HAP-1 (cell line): ENCODE measurements at places on chromosomes 3 and 15.

- DNase-seq, result no peak
Measured at GRCh38 chr15:99440551-99441443, 125.0 kb upstream of the MEF2A start.

- DNase-seq, result no peak
Measured at GRCh38 chr3:67044955-67045354, 46.8 kb downstream of the KBTBD8 start.

- DNase-seq, result peak; percentile 18
Measured at GRCh38 chr3:4687167-4687566, 194.0 kb downstream of the ITPR1 start.

GRCh38 chr3:52143616-52144015 lies 10.6 kb downstream of the POC1A start:
- no peak for DNase-seq

- DNase-seq, result no peak
Measured at GRCh38 chr15:27820232-27820631, 278.9 kb downstream of the OCA2 start.

GRCh38 chr15:32053719-32054118 lies 23.4 kb downstream of the CHRNA7 start:
- no peak for DNase-seq

DNA sequence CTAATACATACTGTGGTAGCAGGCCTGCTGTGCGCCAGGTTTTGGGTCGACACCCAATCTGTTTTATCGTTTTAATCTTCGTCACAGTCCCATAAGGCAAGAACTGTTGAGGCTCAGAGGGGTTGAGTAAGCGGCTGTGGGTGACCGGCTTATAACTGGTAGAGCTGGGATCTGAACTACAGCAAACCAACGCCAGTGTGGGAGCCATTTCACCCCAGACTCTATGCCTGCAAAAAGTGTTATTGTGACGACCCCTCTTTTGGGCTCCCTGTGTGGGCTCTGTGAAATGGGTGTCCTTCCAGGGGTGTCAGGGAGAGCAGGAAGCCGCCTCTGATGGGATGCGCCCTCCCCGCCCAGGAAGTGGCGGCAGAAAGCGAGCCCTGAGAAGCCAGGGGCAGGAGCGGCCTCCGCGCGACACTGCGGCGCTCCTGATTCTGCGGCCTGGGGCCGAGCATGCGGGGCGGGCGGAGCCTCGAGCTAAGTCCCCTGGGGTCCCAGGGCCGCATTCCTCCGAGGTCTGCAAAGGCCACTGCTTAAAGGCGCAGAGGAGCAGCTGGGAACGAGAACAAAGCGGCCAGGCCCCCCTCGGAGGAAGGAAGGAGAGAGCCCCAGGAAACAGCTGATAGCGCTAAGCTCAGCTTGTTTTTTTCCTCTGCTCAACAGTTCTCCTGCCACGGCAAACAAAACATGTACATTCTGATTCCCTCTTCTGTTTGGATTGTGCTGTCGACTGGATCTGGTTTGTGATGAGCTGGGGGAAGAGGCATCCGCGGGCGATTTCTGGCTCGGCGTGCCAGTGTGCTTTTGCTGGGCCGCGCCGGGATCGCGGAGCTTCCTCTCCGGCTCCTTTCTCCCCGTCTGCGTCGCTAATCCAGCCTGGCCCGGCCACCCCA lies 33.9 kb downstream of the GRK7 start:
- peak; percentile 16 for DNase-seq

- no peak for DNase-seq
Measured at GRCh38 chr15:45184562-45185041, 3.2 kb downstream of the SHF start.

DNA sequence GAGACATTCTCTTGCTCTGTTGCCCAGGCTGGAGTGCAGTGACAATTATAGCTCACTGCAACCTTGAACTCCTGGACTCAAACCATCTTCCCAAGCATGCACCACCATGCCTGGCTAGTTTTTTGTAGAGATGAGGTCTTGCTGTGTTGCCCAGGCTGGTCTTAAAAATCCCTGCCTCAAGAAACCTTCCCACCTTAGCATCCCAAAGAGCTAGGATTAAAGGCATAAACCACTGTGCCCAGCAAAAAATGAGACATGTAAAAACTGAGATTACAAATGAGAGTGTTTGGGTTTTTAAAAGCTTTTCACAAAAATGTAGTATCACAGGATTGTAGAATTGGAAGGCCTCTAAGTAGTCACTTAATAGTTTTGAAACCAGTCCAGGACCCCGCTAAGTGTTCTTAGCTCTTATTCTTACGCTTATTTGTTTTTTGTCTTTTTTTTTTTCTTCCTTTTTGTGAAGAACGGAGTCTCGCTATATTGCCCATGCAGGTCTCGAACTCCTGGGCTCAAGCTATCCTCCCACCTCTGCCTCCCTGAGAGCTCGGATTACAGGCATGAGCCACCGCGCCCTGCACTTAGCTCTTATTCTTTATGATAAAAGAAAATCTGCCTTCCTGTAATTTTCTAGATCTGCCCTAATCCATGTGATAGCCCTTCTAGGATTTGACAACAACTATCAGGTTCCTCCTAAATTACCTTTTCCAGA lies 31.5 kb downstream of the KLHL18 start:
- peak; percentile 34 for DNase-seq

DNA sequence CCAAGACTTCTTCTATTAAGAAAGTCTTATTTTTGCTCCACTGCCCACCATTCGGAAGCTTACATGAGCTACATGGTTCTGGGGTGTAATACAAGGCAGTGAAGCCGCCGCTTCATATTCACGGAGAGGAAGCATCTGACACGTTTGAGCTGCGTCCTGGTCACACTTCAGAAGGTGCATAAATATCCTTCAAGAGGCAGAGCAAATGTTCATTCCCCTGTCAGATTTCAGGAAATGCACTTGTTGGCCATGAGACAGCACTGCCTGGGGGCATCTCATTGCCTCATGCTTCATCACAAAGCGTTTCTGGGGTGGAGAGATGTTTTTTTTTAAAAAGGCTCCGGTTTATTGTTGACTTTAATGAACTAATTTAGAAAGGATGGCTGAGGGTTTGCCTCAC lies 119.9 kb downstream of the CADPS start:
- DNase-seq, result no peak

DNA sequence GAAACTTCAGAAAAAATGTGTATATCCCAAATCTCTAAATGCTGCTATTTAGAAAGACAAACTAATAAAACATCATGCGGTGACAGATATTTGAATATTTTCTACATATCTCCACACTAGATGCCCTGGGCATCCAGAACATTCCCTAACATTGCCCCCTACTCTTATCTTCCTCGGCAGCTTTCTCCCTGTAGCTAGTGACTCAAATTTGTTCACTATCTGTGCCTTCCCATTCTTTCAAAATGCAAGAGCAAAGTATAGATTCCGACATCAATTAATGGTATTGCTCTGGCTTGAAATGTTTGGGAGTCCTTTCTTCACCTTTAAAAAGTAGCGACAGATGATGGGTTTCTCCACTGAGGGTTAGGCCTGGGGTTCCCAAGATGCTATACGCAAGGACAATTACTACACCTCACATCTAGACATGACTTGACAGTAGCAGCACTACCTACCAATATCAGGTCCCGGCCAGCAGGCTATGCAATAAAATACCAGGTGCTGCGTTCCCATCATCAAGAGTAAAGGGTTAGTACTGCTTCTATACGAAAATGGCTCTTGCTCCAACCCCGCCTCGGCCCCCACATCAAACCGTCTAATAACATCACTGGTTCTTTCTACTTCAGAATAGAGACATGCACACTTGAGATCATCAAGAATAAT lies 631 bp downstream of the UBR1 start:
- no peak for DNase-seq

DNA sequence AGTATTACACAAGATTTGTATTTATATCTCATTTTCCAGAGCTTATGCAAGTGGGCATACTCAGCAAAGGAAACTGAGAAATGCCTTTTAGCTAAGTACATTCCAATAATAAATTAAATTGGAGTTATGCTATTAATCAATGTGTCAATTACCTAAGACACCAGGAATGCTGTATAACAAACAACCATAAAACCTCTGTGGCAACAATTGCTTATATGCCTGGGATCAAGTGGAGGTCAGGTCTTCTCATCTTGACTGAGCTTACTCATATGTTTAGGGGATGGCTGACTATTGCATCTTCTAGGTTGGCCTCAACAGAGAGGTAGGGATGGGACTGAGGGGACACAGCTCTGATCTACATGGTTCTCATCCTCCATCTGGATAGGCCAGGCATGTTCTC lies 30.7 kb downstream of the CD200R1L start:
- DNase-seq, result no peak

DNA sequence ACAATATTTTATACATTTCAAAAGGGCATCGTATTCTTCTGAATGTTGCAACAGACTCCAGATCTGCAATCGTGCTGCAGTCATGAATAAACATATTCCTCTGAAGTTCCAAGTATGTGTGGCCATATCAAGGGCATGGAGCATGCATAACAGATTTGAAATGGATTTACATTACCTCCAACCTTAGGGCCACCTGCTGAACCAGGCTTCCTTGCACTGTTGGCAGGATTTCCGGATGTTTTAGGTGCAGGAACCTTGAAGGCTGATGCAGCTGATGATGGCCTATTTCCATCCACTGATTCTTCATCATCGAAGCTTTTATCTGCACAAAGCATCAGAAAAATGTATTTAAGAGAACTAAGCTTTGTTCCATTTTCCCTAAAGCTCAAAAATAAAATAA lies 73.5 kb downstream of the CLASP2 start:
- no peak for DNase-seq

DNA sequence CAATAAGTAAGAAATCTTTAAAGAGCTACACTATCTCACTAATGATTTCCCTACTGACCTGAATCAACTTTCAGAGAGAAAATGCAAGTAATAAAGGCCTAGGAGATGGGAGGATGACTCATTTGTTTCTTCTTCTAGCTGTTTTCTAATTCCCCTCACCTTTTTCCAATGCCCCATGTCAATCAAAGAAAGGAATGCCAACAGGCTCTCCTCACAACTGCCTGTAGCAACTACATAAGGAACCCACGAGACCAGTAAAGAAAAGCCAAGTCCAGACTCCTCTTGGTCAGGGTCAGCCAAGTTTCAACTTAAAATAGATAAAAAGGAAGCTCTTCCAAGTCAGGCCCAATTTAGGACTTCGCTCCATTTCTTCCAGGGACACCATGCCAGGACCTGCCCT lies 201.9 kb downstream of the TNIK start:
- DNase-seq, result no peak

DNA sequence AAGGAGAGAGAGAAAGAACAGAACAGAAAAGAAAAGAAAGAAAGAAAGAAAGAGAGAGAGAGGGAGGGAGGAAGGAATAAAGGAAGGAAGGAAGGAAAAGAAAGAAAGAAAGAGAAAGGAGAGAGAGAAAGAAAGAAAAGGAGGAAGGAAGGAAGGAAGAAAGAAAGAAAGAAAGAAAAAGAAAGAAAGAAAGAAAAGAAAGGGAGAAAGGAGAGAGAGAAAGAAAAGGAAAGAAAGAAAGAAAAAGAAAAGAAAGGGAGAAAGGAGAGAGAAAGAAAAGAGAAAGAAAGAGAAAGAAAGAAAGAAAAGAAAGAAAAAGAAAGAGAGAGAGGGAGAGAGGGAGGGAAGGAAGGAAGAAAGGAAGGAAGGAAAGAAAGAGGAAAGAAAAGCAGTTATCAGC lies 108.8 kb downstream of the ARPP21 start:
- no peak for DNase-seq

GRCh38 chr3:146491303-146491702 lies 21.9 kb upstream of the PLSCR2 start:
- DNase-seq, result no peak

DNA sequence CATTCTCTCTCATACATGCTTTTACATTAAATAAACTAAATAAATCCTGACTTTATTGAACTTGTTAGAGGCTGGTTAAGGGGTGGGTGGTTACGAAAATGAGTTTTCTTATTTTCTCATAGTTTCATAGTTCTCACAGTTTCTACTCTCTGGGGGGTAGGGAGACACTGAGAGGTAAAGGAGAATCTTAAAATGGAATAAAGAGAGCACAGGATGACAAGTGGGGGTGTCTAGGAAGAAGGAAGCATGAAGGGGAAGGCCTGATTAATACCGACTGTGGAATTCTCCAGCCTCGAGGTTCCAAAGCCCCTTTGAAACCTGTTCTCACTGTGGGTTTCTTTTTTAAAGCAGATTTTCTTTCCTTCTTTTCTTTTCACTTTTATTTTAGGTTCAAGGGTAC lies 66.4 kb upstream of the TRA2B start:
- DNase-seq, result no peak

DNA sequence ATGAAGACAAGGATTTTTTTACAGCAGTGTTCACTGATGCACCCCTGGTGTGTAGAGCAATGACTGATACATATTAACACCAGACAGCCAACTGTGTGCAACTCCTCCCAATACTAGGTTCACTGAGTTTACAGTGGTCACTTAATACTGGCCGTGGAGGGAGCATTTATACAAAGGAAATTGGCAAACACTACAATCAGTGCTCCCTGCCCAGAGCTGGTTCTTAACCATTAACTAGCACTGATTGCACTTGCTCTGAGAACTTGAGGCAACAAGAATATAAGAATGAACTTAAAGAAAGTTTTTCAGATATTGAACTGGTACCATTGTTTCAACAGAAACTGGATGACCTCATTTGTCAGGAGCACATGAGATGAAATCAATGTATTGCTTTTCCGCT lies 110.6 kb downstream of the MAGI1 start:
- no peak for DNase-seq

DNA sequence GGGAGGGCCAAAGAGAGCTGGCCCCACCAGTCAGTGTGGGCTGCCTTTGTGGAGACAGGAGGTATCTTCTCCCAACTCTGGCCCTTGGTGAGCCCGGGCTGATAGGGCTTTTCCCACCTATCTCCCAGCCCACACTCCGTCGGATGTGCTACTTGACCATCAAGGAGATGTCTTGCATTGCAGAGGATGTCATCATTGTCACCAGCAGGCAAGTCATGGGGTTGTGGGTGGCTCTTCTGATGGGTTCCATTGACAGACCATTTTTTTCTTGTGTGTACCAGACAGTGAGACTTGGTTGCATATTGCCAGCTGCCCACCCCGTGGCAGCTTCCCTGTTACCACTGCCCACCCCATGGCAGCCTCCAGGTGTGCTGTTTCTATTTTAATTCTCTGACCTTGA lies 3.3 kb downstream of the COPG1 start:
- no peak for DNase-seq

- DNase-seq, result no peak
Measured at GRCh38 chr3:29261119-29261518, 19.8 kb upstream of the RBMS3 start.

DNA sequence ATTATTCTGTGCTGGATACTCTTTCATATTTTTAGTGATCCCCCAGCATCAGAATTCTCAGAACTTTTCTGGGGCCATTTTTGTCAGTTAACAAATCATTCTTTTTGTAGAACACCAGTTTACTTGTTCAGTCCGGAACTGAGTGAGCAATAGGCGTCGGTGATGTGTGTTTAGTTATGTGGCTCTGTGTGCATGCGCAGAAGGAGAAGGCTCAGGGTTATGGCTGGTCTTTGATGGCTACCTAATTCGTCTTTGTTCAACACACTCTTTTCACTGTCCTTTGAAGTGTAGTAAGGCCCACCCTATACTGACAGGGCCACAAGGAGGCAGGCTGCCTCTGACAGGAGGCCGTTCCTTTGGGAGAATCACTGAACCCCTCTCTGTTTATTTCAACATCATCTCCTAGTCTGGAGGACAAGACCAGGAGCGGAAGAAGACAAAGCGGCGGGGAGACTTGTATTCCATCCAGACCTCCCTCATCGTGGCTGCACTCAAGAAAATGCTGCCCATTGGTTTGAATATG lies 158.2 kb upstream of the CHRM5 start:
- no peak for DNase-seq

GRCh38 chr3:185711255-185711870 lies 113.5 kb downstream of the IGF2BP2 start:
- DNase-seq, result no peak

GRCh38 chr3:127041933-127042332 lies 59.0 kb downstream of the PLXNA1 start:
- no peak for DNase-seq

GRCh38 chr3:67808906-67809305 lies 154.5 kb upstream of the SUCLG2 start:
- DNase-seq, result no peak
